ENCODE measurements at places on chromosomes 5 and 9.

DNA sequence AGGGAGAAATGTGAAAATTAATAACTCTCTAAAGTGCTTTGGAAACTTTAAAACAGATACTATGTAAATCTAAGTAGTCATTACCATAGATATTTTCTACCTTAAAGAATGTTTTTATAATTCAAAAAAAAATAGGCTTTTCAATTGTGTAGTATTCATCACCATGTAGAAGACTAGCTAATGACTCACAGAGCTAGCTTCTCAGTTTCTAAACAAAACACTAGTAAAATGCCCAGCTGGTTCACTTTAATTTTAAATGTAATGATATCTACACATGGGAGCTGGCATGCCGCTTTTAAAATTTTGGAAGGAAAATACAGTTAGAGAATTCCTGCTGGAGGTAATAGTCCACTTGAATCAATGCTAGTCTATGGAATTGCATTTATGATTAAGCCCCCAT is 509.8 kb downstream of the CSNK1G3 start:
- no peak for DNase-seq

GRCh38 chr5:126650463-126650862 is 49.7 kb downstream of the PHAX start:
- no peak for DNase-seq

- DNase-seq, result no peak
Observed at GRCh38 chr5:122805481-122805880, 30.6 kb downstream of the SNX2 start.

- peak; percentile 67 for DNase-seq
Observed at GRCh38 chr9:34603610-34604231, 8.2 kb downstream of the RPP25L start.

GRCh38 chr9:7467186-7467585 is 332.4 kb downstream of the DMAC1 start:
- no peak for DNase-seq

- peak; percentile 43 for DNase-seq
Observed at GRCh38 chr9:135990468-135991429, 29.6 kb upstream of the UBAC1 start.

DNA sequence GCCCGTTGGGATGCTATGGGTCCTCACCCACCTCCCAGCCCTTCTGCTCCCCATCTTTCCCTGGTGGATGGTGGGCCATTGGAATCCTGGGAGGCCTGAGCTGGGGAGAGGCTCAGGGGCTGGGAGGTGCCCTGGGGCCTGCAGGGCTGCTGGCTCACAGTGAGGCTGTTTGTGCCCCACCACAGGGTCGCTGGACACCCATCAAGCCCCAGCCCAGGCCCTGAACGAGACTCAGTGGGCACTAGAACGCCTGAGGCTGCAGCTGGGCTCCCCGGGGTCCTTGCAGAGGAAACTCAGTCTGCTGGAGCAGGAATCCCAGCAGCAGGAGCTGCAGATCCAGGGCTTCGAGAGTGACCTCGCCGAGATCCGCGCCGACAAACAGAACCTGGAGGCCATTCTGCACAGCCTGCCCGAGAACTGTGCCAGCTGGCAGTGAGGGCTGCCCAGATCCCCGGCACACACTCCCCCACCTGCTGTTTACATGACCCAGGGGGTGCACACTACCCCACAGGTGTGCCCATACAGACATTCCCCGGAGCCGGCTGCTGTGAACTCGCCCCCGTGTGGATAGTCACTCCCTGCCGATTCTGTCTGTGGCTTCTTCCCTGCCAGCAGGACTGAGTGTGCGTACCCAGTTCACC is 4.9 kb upstream of the AIF1L start:
- no peak for DNase-seq

- peak; percentile 7 for DNase-seq
Observed at GRCh38 chr9:20620650-20621470, 1.4 kb downstream of the MLLT3 start.

GRCh38 chr5:39780347-39780746 is 355.6 kb upstream of the DAB2 start:
- no peak for DNase-seq

- DNase-seq, result peak; percentile 39
Observed at GRCh38 chr5:163407034-163407655, 30.2 kb upstream of the CCNG1 start.

DNA sequence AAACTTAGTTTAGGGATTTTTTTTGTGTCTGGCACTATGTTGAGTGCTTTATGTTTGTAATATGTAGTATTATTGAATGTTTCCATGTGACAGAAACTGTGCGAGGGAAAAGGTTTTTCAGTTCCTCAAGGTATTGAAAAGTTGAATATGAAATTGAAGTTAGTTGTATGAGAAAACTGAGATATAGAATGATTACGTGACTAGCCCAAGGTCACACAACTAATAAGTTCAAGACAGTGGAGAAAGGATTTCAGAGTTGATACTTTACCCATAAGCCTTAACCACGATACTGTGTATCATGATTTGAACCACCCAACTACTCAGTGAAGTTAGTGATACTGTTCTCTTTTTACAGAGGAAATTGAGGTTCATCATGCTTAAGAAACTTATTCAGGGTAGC is 5.7 kb downstream of the NIPBL start:
- no peak for DNase-seq

GRCh38 chr5:168471785-168472184 is 14.5 kb upstream of the RARS1 start:
- DNase-seq, result no peak

DNA sequence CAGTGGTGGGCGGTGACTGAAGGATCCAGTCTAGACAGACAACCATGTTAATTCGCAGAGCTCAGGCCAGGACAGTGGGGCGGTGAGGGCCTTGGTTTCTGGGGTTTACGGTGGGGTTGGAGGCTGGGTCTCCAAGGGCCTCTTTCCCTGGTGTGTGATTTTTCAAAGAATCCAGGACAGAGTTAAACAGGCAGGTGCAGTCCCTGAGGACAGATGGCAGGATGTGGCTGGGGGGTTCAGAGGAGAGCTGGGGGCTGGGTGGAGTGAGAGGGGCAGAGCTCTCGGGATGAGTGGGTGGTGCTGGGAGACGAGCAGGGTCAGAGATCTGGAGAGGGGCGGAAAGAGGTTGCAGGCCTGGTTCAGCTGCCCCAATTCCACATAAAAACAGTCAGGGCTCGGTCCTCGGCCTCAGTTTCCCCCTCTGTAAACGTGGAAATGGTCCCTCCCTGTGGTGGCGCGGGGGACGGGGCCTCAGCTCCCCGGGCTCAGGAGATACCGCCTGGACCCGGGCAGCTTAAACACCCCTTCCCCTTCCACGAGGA is 145.9 kb downstream of the GAPVD1 start:
- no peak for DNase-seq

DNA sequence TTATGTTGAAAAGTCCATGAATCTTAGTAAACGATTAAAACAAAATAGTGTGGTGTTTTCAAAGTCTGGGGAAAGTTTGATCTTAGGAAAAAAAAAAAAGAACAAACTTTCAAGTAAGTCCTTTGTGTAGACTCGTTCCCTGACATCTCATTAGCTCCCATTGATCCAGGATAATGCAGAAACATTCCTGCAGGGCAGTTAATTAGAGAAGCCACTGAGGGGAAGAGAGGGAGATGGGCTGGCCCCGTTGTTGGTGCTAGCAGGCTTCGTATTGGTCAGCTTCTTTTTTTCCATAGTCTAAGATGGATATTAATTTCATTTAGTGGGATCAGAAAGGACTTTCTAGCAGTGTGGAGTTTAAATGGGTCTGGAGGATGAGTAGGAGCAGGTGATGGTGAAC is 340.2 kb downstream of the DRD1 start:
- DNase-seq, result no peak

GRCh38 chr5:109779036-109779735 is 89.5 kb downstream of the MAN2A1 start:
- DNase-seq, result no peak

- DNase-seq, result no peak
Observed at GRCh38 chr9:128550226-128550625, 2.2 kb upstream of the SPTAN1 start.

- no peak for DNase-seq
Observed at GRCh38 chr9:110975969-110976368, 62.3 kb downstream of the LPAR1 start.

- DNase-seq, result peak; percentile 50
Observed at GRCh38 chr5:139388198-139388821, 1.4 kb downstream of the MZB1 start.

DNA sequence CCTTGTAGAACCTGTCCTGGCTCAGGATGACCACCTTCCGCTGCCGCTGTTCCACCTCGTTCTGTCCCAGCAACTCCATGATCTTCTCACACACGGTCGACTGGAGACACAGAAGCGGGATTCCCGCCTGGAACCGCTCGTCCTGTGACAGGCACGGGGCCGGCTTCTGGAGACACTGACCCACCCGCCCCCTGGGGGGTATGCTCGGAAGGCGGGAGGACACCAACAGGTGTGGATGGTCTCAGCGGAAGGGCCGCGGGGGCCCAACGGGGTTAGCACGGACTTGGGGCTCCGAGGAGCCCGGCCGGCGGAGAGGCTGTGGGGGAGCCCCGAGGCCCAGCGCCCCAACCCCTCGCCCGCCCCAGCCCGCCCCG is 530 bp downstream of the UCK1 start:
- DNase-seq, result no peak

- no peak for DNase-seq
Observed at GRCh38 chr5:1723476-1723875, 76.2 kb downstream of the MRPL36 start.

GRCh38 chr5:176466245-176466871 is 18.2 kb downstream of the FAF2 start:
- peak; percentile 79 for DNase-seq

DNA sequence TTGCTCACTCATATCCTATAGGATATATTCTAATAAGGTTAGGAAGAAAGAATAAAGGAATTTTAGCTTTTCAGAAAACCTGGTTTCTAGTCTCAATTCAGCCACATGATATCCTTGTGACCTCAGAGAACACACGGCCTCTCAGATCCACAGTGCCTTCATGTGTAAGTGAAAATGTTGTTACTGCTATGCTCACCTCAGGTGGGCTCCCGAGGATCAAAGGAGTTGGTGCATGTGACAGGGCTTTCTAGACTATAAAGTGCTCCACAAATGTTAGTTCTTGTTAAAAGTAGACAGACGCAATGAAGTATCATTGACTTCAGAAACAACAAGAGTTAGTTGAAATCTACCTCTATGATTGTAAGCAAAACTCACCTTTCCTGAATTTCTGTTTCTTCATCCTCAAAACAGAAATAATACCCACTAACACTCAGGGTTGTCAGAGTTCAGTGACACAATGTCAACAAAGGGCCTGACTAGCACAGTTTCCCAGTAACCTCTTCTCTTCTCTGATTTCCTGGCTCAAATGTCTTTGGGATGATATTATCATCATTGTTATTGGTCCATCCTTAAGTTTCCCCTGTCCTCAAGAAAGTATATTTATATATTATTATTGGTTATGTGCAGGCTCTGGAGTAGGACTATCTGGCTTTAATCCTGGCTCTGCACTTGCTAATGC is 36.0 kb upstream of the MAN2A1 start:
- DNase-seq, result no peak

- DNase-seq, result no peak
Observed at GRCh38 chr9:6931913-6932312, 174.1 kb downstream of the KDM4C start.

- no peak for DNase-seq
Observed at GRCh38 chr5:110104726-110105669, 415.3 kb downstream of the MAN2A1 start.

- no peak for DNase-seq
Observed at GRCh38 chr5:31769530-31769929, 130.6 kb downstream of the PDZD2 start.

DNA sequence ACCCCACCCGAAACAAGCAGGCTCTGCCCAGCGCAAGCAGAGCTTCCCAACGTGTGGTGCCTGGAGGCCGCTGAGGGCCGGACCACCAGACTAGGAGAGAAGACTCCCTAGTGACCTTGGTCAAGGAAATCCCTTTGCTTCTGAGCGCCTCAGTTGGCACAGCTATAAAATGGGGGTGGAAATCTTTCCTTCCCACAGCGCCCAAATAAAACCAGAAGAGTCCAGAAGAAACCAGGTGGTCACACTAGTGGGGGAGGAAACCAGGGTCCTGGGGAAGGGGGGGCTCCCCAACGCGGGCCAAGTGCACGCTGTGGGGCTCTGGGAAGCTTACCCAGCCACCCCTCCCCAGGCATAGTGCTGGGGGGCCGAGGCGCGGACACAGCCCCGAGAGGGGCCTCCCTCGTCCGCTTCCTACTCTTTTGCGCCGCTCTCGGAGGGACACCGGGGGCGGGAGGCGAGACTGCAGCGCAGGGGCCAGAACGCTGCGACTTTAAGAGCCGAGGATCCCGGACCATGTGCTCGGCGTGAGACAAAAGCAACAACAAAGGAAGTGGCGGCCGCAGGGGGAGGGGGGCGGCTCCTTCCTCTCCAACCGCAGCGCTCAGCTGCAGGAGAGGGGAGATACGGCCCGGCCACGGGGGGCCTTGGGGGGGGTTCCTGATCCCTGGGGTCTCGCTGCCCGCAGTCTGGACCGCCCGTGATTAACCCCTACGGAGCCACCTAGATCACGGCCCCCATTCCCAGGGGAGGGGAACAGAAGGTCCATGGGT is 885 bp downstream of the RNF44 start:
- peak; percentile 88 for DNase-seq

DNA sequence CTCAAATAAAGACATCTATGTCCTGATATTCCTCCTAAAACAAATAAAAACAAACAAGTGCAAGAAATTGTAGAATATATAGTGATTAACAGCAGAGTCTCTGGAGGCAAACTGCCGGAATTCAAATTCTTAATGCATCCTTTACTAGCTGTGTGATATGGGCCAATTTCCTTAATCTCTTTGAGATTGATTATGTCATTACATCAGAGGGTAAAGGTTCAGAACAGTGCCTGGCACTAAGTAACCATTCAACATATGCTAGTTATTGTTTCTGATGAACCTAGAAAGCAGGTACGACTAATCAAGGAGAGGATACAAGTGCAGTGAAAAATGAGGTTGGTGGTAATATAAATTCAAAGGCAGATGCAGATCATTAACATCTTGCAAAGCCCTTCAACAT is 81.1 kb upstream of the ADAMTS19 start:
- DNase-seq, result no peak

DNA sequence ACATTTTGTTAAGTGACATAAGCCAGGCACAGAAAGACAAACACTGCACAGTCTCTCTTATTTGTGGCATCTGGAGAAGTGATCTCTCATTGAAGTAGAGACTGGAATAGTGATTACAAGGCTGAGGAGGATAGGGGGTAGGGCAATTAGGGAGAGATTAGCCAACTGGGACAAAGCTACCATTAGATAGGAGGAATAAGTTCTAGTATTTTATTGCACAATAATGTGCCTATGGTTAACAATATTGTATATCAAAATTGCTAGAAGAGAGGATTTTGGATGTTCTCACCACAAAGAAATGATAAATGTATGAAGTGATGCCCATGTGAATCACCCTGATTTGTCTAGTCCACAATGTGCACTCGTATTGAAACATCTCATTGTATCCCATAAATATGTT is 281.8 kb downstream of the MTRR start:
- DNase-seq, result no peak

GRCh38 chr5:171850324-171850947 is 64.8 kb downstream of the SMIM23 start:
- DNase-seq, result no peak

All from HL-60 (cell line).